A172 (cell line): ENCODE measurements at places on chromosomes 12 and 14. TPM values are rescaled to one million over a fixed set of nuclear protein-coding genes. Genes with fewer than 3 reads are reported as not detected.
A peak's percentile ranks its signal among the peaks of the same experiment; 100 is the strongest.

MYH6 gene
- total RNA-seq: not detected in 2 replicates

RNASE11 gene
- total RNA-seq: not detected in 2 replicates

GLIPR1L1 gene
- total RNA-seq: not detected in 2 replicates

KCNH3 gene
- total RNA-seq: 5.4 and 7.1 TPM in 2 replicates

LAG3 gene
- not detected in 2 replicates for total RNA-seq

R3HDM2 gene
- 9.4 and 16.3 TPM in 2 replicates for total RNA-seq

FLRT2 gene
- total RNA-seq: 3.6 and 11.5 TPM in 2 replicates

ACRBP gene
- 0.65 TPM in 1 of 2 replicates, not detected in the other for total RNA-seq

IL22 gene
- not detected in 2 replicates for total RNA-seq

TAS2R8 gene
- total RNA-seq: not detected in 2 replicates

ASIC1 gene
- 1.6 and 3.3 TPM in 2 replicates for total RNA-seq

ALG10B gene
- total RNA-seq: 2.8 and 3.3 TPM in 2 replicates

TMPRSS12 gene
- not detected in 2 replicates for total RNA-seq

MYF6 gene
- not detected in 2 replicates for total RNA-seq

KRT78 gene
- total RNA-seq: not detected in 2 replicates

DNA sequence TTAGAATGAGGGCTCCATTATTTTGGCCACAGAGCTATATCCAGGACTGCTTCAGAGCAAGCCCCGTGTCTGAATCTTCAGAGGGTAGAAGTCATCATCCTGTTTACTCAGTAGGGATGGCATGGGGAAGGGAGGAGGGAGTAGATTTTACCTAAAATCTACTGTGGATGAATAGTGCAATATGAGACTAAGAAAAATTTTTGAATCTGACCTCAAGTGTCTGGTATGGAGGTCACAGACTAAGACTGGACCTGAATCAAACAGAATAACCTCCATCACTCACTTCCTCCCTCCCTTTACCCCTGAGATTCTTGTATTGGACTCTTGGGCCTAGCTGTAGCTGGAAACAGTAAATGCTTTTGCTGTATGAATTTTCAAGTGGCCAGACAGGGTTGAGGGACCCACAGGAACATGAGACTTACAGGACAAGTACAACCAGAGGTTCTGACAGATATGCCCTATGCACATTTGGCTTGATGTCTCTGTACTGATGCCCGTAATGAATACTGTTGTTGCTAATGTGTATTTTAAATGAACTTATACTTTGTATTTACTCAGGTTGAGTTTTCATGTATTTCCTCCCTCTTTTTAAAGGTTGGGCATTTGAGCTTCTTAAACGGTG, 78.5 kb downstream of the CCDC91 start:
- DNase-seq: no peak

- no peak for DNase-seq
Measured at GRCh38 chr12:95208678-95209077, 8.6 kb downstream of the FGD6 start.

- DNase-seq: no peak
Measured at GRCh38 chr12:48777501-48778400, 11.1 kb downstream of the ADCY6 start.

DNA sequence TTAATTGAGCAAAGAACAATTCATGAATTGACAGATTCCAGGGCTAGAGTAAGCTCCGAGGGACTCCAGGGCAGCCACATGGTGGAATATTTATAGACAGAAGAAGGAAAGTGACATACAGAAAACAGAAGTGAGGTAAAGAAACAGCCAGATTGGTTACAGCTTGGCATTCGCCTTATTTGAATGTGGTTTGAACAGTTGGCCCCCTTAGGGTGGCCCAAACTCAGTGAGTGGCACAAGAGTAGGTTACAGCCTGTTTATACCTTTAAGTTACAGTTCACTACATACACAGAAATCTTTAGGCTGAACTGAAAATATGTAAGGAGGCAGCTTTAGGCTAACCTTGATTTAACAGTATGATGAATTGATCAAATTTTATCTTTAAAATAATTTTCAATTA, 174.5 kb upstream of the CNOT2 start:
- DNase-seq: no peak

- no peak for DNase-seq
Measured at GRCh38 chr14:61602003-61602732, 93.1 kb upstream of the HIF1A start.

DNA sequence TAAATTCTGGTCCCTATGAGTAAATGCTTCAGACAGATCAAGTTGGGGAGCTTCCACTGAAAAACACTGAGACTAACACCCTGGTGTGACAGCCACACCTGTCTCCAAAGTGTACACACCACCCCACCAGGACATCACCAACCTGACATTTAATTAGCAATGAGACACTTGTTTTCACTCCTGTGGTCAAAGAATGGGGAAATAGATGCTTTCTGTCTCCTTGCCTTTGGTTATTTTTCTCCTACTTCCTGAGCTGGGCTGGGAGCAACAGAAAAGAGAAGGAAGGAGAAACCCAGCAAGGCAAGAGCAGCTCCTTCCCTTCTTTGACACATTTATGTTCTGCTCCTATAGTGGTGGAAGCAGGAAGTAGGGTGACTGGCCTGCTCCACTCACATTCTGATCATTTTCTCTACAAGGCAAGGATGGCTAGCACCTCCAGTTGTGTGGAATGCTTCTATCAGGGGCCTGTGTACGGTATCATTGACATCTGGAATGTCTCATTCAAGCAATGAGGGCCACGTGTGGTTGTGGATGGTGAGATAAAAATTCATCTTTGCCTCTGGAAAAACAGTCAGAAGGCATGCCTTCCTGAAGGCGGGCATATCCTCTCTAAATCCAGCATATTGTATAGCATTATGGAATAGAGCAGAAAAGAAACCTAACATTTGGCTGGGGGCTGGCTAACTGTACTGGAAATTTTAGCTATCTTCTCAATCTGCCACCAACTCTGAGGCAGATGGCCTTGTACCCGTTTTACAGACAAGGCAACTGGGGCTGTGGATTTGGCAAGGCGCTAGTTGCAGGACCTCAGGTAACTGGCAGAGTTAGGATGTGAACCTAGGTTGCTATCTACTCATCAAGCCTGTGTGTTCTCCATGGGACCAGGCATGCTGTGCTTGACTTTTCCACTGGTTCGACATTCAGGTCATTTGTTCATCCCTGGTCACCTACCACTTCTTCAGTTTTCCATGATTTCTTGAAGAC, 24.8 kb upstream of the LGALS3 start:
- DNase-seq: no peak

DNA sequence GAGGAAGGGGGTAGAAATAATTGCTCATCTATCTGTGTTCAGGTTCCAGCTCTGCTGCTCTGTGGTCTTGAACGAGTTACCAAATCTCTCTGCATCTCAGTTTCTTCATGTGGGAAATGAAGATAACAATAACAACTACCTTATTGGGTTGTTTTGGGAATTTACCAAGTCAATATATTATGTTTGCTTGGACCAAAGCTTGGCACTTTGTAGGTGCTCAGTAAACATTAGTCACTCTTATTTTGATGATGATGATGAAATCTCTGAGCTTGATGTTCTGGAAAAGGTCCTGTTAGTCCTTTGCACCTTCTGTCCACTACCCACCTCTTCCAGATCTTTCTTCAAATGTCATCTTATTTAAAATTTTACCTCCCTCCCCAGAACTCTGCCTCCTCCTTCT, 15.9 kb downstream of the RPH3A start:
- DNase-seq: no peak

DNA sequence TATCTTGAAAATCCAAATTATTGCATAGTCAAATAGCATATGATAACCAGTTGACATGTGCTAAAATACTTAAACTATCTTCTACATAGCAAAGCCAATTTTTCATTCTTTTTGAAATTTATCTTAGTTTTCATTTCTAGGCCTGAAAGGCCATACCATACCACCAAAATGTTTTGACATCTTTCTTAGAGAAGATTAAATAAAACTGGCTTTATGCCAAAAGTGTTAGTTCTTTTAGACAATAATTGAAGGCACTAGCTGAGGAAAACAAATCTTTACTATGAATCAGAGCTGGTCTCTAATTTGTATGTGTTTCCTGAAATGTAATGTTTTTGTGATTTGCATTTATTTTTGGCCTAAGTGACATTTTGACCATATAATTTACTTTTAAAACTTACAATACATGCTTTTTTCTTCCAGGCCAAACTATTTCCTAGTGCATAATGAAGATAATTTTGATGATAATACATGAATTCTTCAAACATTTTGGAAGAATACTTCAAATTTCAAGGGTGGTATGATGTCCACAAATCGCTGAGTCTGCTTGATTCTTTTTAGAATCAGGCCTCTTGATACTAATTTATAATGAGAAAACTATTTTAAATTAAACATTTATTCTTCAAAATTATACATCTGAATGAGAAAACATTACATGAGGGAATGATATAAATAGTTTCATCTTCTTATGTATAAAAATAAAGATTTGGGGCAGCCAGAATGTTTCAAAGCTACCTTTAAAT, 6.5 kb upstream of the KCNMB4 start:
- DNase-seq: no peak

- no peak for DNase-seq
Measured at GRCh38 chr12:121678305-121678704, 8.9 kb upstream of the MORN3 start.

GRCh38 chr12:6461401-6462233, 8.9 kb downstream of the VAMP1 start:
- DNase-seq: peak; percentile 6

GRCh38 chr14:95302667-95303506, 16.8 kb downstream of the CLMN start:
- DNase-seq: no peak

GRCh38 chr14:38297681-38298080, 41.8 kb upstream of the CLEC14A start:
- DNase-seq: no peak

- DNase-seq: no peak
Measured at GRCh38 chr12:26941215-26941594, 2.9 kb downstream of the FGFR1OP2 start.

- DNase-seq: no peak
Measured at GRCh38 chr12:94551810-94552209, 92.1 kb upstream of the CEP83 start.

- DNase-seq: no peak
Measured at GRCh38 chr12:104956870-104957718, 996 bp downstream of the SLC41A2 start.

DNA sequence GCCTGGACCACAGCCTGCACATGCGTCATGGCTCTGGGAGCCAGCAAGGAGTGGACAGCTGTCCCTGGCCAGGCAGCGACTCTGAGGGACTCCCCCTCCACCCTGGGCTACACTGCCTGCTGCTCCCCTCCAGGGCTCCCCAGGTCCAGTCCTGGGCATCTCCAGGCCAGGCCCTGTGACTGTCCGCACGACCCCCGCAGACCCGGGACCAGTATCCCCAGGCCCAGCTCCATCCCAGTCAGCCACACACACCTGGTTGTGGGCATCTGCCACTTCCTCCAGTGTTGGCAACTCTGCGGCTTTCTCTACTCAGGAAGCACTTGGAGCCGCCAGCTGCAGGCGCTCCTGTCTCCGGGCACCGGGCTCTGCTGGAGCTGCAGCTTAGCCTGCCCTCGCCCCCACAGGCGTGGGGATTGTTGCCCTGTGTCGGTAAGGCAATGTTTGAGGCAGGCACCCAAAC, 2.4 kb downstream of the ULK1 start:
- DNase-seq: no peak

GRCh38 chr12:25764892-25765291, 193.6 kb upstream of the RASSF8 start:
- peak; percentile 38 for DNase-seq

- no peak for DNase-seq
Measured at GRCh38 chr12:32486158-32486557, 86.8 kb downstream of the FGD4 start.

DNA sequence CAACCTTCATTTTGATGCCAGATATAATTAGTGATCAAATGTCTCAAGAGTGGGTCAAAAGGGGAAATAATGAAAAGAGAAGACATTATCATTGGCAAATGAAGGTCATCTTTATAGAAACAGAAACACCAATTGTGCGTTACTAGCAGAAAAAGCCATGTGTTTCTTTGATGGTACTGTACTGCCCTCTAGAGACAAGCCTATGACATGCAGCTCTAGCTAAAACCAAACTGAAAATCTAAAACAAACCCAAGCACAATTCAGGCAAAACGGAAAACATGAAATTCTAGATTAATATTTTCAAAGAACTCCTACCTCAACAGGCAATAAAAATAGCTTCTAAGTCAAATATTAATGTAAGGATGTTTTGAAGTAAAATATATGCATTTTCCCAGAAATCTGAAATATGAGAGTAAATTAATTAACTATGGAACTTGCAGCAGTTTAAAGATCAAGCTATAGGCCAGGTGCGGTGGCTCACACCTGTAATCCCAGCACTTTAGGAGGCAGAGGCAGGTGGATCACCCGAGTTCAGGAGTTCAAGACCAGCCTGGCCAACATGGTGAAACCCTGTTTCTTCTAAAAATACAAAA, 115.4 kb downstream of the KLHL28 start:
- peak; percentile 20 for DNase-seq

DNA sequence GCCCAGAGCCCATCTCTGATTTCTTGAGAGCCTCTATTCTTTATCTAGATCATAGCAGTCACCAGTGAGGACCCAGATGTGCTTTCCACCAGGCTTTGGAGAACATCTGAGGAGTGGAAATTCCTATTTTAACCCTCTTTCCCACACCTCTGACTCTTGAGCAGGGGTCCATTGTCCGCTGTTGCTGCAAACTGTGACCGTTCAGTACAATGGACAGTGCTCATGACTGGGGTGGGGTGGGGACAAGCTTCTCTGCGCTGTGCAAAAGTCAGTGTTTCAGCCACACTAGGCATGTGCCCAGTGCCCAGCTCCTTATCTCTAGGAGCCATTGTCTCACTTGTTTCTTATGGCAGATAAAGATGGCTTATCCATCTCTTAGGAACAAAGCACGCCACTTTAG, 16.9 kb upstream of the KRT7 start:
- DNase-seq: no peak

DNA sequence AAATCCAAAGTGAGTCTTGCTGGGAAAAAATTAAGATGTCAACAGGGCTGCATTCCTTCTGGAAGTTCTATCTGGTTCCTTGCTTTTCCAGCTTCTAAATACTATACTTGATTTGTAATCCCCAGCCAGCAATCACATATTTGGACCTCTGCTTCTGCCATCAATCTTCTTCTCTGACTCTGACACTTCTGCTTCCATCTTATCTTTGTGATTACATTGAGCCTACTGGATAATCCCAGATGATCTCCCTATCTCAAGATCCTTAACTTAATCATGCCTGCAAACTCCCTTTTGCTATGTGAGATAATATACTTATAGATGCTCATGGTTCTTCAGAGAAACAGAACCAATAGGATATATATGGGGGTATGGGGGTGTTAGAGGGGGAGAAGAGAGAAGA, 49.9 kb upstream of the ZDHHC17 start:
- DNase-seq: no peak
